NCI-H524 treated with DMSO at 0.1 percent for 48 hours (cell line): ENCODE measurements at places on chromosomes 2 and 18.

- DNase-seq: no peak
Measured at GRCh38 chr2:174177316-174177890, 70.9 kb downstream of the OLA1 start.

GRCh38 chr2:149100739-149101699 is 62.5 kb downstream of the LYPD6B start:
- DNase-seq: no peak

DNA sequence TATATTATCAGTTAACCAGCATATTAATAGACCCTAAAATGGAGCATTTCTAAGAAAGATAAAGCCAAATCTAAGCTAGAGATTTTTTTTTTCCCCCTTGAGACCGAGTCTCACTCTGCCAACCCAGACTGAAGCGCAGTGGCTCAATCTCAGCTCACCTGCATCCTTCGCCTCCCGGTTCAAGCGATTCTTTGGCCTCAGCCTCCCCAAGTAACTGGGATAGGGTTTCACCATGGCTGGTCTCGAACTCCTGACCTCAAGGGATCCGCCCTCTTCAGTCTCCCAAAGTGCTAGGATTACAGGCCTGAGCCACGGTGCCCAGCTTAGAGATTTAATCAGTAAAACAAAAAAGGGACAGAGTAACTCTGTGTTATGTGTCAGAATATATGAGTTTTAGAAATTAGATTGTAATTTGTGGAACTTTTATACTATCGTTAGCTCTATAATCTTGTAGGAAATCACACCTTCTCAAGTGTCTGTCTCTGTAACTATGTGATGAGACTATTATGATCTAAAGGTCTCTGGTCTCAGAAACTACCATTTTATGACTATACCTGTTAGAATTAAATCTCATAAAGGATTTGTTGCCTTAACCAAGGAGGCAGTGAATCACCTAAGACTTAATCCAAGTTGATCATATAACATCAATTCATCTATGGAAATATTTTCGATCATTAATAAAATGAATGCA is 34.0 kb downstream of the YWHAQ start:
- DNase-seq: no peak

DNA sequence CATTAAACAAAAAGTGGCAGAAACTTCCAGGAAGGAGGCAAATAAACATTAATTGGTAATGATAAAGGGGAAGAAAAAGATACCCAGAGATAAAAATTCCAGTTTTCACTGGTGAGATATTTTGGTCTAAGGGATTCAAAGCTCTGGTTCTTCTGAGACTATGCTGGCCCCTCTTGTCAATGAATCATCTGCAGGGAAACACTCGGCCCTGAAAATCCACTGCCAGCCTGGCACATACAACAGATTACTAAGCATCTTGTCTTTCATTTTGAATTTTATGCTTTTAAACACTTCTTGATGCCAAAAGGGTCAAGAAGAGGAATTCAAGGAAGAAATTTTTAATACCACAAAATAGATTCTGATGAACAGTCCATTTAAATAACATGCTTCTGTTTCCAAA is 1603.8 kb upstream of the ZEB2 start:
- DNase-seq: no peak

DNA sequence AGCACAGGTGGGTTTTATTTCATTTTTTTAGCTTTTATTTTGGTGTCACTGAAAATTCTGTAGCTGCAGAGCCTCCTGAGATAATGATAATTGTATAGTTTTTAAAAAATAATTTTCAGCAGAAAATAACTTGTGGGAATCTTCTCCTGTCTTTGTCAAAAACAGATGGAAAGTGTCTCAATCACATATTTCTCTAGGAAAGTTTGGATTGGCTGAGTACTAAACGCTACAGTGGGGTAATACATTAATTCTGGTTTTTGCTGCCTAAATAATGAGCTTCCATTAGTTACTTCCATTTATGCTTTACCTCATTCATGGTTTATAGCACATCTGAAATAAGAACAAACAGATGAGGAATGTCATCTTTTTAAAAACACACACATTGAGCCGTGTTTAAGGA is 2.2 kb downstream of the TWIST2 start:
- DNase-seq: no peak

- no peak for DNase-seq
Measured at GRCh38 chr2:60394463-60394862, 159.0 kb downstream of the BCL11A start.

- no peak for DNase-seq
Measured at GRCh38 chr18:54787616-54788015, 40.7 kb upstream of the RAB27B start.

DNA sequence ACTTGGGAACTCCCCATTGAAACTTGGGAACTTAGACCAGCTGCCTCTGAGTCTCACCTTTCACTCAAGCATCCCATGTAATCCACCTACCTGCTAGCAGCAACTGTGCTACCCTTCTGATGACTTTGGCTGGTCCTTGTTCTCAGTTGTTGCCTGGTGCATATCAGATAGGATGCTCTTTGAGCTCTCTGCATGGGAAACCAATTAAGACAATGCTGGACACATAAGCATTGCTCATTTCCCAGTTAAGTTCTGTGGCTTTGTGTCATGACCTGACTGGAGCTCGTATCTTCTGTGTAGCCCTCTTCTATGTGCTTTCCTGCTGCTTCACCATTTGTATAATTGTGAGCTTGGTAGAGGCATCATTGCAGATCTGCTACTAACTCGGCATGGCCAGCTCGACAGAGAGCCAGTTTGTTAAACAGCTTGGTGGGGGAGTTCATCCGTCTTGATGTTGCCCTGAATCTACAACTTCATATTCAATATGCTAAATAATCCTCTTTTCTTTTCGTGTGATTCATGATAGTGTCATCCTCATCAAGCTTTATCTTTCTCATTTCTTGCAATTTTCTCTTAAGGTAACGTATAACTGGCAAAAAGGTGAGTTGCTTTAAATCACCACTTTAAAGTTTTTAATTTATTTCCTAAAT is 447.5 kb upstream of the SLC14A2 start:
- no peak for DNase-seq

- DNase-seq: no peak
Measured at GRCh38 chr2:182186132-182186735, 200.6 kb downstream of the PPP1R1C start.

- DNase-seq: no peak
Measured at GRCh38 chr2:207103132-207103531, 62.6 kb downstream of the KLF7 start.

GRCh38 chr2:144459937-144460336 is 60.0 kb downstream of the ZEB2 start:
- DNase-seq: no peak

GRCh38 chr2:55500025-55500424 is 19.5 kb upstream of the CFAP36 start:
- DNase-seq: no peak

DNA sequence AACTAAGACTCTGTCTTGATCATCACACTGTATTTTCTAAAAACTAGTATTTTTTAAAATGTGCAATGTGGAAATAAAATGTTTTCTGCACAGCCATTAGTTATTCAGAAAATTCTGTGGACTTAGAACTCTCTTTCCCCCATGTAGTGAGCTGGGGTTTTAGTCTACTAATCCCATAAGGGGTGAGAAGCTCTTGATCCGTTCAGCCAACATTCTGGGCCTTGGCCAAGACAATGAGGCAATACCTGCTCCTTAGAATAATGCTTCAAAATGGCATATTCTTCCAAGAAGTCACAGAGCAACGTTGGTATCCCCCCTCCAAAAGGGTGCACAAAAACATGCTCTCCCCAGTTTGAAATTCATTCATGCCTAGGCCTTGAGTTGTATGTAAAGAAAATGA is 4.0 kb downstream of the REEP1 start:
- no peak for DNase-seq

GRCh38 chr2:161273038-161273760 is 35.0 kb upstream of the PSMD14 start:
- no peak for DNase-seq

- no peak for DNase-seq
Measured at GRCh38 chr2:163800951-163801381, 65.2 kb upstream of the FIGN start.

- no peak for DNase-seq
Measured at GRCh38 chr18:36250827-36251226, 46.7 kb upstream of the FHOD3 start.

DNA sequence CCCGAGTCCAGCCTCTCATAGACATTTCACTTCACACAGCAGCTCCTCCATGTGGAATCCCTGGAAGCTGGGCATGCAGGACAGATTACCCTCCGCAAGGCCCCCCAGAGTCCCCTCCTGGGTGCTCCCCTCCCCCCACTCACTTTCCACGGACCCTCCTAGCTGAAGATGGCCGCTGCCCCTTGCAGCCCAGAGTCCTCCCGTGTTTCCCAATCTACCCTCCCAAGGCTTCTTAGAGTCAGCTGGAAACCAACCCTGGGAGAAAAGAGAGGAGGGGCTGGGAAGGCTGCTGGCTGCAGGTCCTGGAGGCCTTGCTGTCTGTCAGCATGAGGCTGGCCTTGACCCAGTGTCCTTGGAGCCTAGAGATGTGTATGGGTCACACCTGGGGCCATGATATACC is 49.0 kb upstream of the HAAO start:
- no peak for DNase-seq

DNA sequence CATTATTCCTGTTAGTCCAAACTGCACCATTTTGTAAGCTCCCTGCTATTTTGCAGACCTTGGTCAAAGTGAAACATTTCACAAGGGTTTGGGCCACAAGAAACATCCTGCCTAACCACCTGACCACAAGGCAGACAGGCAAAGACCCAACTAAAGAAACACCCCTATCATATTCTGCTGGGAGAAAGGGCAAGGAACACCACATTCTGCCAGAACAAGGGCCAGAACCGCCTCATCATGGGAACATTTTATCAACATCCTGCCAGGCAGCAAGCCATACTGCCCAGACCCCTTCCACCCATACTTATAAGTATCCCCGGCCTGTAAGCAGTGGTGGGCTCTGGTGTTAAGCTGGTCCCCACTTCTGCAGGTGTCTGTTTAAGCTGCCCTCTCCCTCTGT is 12.0 kb upstream of the RAB31 start:
- no peak for DNase-seq

- DNase-seq: no peak
Measured at GRCh38 chr2:140667203-140667602, 1463.6 kb downstream of the LRP1B start.

DNA sequence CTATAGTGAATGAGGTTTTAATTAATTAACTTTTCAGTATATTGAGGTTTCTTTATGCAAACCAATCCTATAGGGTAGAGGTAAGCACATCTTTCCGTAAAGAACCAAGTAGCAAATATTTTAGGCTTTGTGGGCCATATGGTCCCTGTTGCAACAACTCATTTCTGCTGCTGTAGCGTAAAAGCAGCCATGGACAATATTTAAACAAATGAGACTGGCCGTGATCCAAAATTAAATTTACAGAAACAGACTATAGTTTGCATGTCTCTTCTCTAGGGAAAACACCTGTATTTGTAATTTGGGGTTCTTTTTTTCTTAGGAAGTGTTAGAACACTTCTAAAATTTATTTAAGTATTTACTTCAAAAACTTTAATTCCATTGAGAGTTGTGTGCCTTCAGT is 104.3 kb downstream of the KYNU start:
- no peak for DNase-seq

GRCh38 chr2:86518481-86518880 is 44.8 kb downstream of the CHMP3 start:
- DNase-seq: no peak

- no peak for DNase-seq
Measured at GRCh38 chr2:16035747-16036745, 95.7 kb downstream of the MYCN start.

DNA sequence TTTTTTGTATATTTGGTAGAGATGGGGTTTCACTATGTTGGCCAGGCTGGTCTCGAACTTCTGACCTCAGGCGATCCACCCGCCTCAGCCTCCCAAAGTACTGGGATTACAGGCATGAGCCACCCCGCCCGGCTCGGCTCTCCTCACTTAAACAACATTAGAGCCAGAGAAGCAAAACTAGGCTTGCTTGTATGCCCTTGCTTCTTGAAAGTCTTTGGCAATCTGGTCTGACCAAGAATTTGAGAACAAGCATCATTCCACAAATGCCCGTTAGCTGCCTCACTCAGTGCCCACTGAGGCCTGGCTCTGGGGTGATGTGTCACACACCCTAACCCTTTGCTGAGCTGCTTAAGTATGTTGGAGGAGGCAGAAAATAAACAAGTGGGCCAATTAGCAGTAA is 33.5 kb downstream of the SOWAHC start:
- DNase-seq: no peak

- DNase-seq: no peak
Measured at GRCh38 chr2:96821113-96821675, 5.1 kb downstream of the CNNM3 start.

- DNase-seq: no peak
Measured at GRCh38 chr2:64799592-64800252, 146.0 kb upstream of the SERTAD2 start.

- DNase-seq: no peak
Measured at GRCh38 chr2:158578703-158579330, 122.1 kb downstream of the PKP4 start.

- DNase-seq: no peak
Measured at GRCh38 chr2:66578054-66578686, 143.2 kb downstream of the MEIS1 start.

DNA sequence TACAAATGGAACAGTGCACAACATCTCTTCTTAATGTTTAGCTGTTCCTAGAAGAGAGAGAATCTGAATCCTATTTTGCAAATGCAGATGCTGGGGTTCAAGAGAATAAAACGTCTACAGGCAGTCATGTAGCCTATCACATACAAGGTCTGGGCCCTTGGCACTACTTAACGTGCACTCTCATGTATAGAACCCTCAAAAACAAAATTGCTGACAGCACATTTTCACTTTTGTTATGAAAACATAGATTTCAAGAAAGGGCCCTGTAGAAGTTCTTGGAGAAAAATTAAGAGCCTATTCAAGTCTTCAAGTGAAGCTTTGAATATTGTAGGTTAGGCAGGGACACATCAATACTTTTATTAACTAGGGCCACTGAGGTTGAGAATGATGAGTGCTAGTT is 504.3 kb upstream of the FAM98A start:
- no peak for DNase-seq

DNA sequence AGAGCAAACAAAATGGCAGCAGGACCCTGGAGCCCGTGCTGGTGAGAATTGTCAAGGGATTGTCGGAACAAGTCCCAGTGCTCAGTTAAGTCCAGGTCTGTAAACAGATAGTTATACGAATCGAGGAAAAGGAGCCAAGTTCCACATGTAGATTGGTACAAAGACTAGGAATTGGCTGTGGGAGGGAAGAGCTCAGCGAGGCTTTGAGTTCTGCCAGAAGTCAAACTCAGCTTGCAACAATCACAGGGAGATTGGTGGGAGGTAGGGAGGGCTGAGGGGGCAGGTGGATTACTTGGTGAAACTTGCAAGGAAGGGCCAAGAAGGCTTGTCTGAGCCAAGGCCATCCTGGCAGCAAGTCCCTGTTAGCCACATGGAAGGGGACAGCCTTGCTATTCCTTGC is 217.8 kb upstream of the ARL4C start:
- no peak for DNase-seq

DNA sequence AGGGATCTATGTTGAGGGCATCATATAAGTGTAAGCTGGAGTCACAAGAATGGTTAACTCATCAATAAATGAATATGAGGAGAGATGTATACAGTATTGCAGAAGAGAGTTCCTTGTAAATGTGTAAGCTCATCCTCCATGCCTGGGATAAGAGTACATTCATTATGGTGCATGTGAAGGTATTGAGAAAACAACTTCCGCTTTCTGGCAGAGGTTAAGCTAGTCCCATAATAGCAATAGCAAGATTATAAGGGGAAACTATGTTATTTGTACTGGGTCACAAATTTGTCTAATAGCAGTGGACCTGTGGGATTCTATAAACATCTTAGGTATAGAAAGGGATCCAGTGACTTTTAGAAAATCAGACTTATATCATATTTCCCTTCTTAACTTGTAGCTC is 44.1 kb downstream of the SCN2A start:
- no peak for DNase-seq
